ENCODE measurements at places on chromosomes 11 and 22.

DNA sequence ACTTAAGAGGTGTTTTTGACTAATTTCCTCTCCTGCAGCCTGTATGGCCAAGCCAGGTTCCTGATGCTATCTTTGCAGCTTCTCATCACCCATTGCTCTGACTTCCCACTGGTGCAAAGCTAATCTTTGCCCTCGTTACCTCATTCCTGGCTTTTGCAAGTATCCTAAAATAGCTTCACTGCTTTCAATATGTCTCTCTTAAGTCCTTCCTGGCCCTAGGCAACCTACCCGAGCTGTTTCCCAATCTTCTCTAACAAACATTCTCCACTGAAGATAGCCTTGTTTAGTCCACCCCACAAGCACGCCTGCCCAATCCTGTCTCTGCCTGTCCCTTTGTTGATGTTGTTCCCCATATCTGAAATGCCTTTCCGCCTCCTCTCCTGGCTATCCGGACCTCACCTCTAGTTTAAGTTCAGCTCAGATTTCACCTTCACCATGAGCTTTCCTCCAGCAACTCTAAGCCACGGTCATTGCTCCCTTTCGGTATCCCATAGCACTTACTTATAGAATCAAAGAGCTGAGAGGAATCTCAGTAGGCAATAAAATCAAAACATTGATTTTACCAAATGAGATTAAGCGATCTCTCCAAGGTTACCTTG, 30.1 kb upstream of the CECR2 start:
- no peak for DNase-seq

DNA sequence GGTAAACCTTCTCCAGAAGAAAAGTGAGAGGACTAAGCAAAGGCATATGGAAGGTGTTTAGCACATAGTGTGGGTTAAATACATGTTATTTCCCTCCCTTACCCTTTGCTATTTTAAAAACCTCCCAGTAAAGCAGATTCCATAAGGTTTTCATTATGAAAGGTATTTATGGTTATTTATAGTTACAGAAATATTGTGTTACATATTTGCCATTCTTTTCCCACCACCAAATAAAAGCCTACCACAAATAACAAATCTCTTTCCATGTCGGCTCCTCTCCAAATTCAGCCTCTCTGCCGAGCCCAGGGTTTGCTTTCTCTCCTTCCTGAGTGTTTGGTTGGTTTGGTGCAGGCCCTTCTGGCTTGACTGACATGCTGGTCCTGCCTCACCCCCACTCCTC, 64.4 kb downstream of the INSC start:
- DNase-seq = no peak

GRCh38 chr11:43399983-43400630, 41.4 kb downstream of the TTC17 start:
- DNase-seq = no peak

DNA sequence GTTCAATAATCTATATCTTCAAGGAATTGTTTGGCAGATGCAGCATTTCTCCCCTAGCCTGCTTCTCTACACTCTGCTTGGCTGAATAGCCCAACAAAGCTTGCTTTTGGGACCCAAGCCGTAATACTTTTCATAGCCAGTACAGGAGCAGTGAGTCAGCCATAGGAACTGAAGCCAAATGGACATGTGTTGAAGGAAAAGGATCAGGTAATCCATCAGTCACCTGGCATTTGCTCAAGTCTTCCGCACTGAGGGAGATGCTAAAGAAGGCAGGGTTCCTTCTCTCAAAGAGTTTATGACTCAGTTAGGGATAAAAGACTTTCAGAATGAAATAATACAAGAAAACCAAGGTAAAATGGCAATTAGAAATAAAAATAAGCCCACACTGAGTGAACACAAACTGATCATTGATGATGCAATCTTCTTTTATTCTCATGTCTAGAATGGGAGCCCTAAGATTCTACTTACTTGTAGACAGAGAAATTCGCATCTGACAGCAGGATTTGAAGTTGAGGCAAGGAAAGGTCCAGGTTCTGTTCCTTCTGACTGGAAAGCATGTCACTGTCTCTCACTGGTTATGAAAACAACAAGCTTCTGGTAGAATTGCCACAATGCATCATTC, 13.2 kb downstream of the C11orf87 start:
- no peak for DNase-seq

GRCh38 chr11:119416606-119417580, 6.1 kb downstream of the THY1 start:
- DNase-seq = no peak

- no peak for DNase-seq
These were observed at the start of gene MN1 for GRCh38 chr22:27801616-27802345. Gene MN1, minus strand, starts transcription at chr22:27801756. Its CDS starts 1,213 bp downstream, at chr22:27800543.

- no peak for DNase-seq
These were observed 18.2 kb upstream of the MUC5AC start for GRCh38 chr11:1139441-1140083.

DNA sequence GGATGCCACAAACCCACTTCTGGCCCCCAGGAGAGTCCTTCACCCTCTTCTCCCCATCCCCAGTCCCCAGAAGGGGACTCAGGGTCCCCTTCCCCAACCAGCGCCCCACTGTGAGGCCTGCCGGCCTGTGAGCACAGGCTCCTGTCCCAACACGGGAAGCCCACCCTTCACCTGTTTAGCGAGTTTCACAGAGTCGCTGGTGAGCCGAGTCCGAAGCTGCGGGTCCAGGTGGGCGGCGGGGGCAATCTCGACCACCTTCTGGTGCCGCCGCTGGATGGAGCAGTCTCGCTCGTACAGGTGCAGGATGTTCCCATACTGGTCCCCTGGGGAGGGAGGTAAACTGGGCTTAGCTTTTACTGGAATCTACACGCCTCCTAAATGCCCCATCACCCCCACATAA, 13.3 kb downstream of the LRFN4 start:
- no peak for DNase-seq

DNA sequence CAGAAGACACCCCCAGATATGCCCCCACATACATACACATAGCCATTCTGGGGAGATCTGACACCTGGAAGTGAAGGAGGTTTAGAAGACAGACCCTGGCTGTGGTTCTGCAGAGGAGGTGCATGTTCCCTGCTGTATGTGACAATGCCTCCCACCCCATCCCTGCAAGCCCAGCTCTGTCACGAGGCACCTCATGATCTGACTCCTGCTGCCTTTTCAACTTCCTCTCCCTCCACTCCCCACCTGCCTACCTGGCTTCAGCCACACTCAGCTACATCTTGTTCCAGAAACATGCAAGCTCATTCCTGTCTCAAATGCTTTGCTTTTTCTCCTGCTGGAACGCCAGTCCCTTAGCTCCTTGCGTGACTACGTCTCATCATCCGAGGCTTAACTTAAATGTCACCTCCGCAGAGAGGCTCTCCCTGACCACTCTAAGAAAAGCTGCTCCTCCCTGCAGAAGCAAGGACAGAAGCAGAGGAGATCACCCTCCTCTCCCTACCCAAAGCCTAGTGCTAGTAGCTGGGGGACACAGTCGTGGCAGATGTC, 114.5 kb downstream of the FEZ1 start:
- no peak for DNase-seq

DNA sequence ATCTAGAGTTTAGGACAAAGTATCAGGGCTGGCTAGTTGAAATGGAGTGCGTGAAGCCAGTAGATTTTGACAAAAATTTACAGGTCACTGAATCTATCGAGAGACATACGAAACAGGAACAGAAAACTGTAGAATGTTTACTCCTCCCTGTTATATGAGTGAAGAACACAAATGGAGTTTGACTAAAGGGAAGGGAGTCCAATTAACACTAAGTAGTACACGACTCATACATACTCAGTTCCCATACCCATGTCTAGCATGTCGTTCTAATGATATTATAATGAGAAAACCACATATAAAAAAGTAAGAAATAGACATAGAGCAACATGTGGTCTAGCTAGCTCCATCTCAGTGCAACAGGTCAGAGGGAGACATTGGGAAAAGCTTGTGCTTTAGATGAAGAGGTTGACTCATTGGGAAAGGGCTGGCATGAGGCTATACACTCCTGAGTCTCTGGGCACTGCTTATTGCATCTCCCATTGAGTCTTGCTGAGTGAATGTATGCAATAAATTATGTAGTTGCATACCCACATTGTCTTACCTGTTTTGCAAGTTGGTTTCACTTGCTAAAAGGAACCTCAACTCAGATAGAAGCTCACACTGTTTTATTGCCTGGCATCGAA, 43.5 kb downstream of the CD44 start:
- no peak for DNase-seq

DNA sequence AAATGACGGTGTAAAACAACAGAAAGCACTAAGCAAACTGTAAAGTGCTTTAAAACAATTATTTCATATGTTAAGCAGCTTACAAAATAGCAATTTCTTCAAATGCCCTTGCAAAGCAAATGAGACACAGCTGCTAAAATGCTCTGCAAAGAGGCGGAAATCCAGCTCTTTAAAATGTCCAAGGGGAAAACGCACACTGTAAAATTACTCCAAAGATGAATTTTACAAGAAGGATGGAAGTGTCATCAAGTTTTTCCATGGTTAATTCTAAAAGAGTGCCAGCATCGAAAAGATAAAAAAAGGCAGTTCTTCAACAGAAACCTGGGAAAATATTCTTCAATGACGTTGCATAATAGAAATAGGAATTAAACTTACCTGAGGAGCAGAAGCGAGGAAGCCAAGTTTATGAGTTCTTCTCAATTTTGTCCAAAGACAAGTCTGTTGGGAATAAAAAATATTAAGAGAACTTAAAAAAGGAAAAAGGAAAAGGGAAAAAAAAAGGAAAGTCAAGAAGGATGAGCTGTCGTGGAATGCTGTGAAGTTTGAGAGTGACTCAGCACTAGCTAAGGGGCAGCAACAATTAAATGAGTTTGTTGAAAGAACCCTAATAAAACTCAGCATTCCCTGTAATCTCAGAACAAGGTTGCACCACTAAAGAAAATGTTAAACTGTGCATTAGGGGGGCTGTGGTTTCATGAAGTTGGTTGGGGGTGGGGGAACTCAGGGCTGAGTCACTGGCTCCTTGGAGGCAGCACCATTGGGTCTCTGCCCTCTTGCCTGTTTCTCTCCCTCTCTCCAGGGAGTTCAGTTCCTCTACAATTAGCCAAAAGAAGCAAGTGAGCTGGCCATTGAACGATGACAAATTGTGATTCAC, 64.2 kb upstream of the BLID start:
- no peak for DNase-seq

DNA sequence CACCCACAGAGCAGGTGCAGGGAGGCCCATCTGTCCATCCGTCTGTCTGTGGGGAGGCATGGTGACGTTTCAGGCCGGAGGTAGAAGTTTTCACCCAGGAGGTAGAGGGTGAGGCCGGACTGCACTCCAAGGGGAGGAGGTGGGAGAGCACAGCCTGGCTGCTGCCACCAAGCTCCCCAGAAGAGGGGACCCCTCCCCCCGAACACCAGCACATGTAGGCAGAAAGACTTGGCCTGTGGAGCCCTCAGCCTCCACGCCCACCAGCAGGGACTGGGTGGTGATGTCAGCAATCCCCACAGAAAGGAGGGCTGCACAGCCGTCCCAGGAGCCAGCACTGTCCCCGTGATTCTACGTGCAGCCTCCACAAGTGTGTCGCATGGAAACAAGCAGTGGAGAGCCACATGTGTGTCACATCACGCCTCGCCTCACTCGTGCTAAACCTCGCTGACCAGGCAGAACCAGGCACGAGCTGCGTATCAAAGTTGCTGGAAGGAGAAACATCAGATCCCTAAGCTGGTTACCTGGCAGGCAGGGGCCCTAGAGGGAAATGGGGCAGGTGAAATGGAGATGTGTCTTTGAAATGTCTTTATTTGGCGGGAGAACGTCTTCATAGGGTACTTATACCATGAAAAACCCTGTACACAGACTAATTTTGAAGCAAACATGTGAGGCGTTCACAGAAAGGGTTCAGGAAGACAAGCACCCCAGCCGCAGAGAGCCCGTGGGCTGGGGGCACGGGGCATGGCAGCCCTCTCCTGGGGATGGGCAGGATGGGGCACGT, 49.1 kb downstream of the CDKN1C start:
- DNase-seq = no peak

- DNase-seq = no peak
These were observed 7.5 kb downstream of the C11orf21 start for GRCh38 chr11:2293984-2294925.

GRCh38 chr11:44536788-44537516, 28.5 kb upstream of the CD82 start:
- DNase-seq = no peak

DNA sequence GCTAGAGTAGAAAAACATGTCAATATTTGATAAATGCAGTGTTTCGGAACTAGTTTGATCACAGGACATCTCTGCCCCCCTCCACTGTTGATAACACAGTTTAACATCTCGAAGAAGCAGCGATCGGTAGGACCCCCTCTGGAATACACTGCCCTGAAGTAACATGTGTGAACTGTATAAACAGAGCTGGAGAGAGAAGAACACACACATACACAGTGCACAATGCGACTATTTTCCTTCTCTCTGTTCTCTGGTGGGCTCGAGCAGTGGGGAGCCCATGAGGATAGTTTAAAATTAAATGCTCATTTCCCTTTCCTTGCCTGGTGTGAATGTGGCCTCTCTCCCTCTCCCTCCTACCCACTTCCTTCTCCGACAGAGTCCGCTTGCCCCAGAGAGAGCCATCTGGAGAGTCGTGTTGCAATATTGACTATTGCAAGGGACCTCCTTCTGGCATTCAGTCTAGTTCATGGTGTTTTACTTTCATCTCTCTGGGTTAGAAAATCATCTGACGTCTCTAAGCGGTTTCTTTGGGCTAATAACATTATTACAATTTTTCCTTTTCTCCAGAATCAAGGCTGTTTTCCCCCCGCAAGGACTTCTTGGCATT, 51.6 kb upstream of the BARX2 start:
- DNase-seq = no peak

- no peak for DNase-seq
These were observed 28.0 kb downstream of the KCNQ1OT1 start for GRCh38 chr11:2671748-2672147.

GRCh38 chr22:50169181-50169759, 1.3 kb upstream of the PANX2 start:
- DNase-seq = no peak

DNA sequence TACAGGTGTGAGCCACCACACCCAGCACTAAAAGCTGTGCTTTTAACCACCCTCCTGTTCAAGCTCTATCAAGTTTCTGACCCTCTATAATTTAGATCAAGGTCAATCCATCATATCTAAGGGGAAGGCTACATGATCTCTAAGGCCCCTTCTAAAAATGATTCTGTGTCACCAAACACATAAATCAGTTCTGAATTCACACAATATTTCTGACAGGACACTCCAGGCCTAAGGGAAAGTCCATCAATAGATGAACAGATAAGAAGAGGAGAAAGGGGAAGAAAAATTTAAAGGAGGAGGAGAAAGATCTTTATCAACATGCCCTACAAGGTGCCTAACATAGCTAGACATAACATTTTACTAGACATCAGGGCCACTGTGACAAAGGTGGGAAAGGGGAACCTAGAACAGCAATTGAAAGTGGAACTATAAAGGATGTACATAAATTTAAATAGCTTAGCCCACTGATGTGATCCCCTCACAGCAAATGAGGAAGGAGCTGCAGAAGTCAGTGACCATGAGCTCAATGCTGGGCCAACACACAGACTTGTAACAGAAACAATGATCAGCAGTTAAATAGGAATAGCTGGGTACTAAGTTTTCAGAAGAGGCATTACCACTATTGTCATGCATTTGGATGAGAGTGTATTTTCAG, 4.7 kb downstream of the PRCP start:
- DNase-seq = no peak

All from NCI-H187 treated with DMSO at 0.1 percent for 48 hours (cell line).